Camera-type eye (tissue), 1 donor: ENCODE measurements at places on chromosomes 12 and 14. TPM values are rescaled to one million over a fixed set of nuclear protein-coding genes. Genes with fewer than 3 reads are reported as not detected.

Gene DLK1
- total RNA-seq: 112 TPM

Gene ASCL1
- total RNA-seq: 42.0 TPM

Gene HELB
- total RNA-seq: 14.5 TPM

Gene DBX2
- 0.22 TPM for total RNA-seq

Gene RIC8B
- 32.9 TPM for total RNA-seq

Gene SCARB1
- total RNA-seq: 51.9 TPM

Gene FMNL3
- total RNA-seq: 30.1 TPM

Gene GSC
- 2.0 TPM for total RNA-seq

Gene ANO2
- 94.8 TPM for total RNA-seq

Gene IRF9
- 35.1 TPM for total RNA-seq

Gene UNC79
- total RNA-seq: 13.7 TPM

Gene RD3L
- total RNA-seq: 12.0 TPM

Gene PTPN21
- 21.6 TPM for total RNA-seq

Gene KRT3
- total RNA-seq: 5.7 TPM

Gene C12orf56
- 4.0 TPM for total RNA-seq

Gene GLS2
- 4.1 TPM for total RNA-seq

Gene DPY19L2
- 58.8 TPM for total RNA-seq

Gene CELA1
- total RNA-seq: not detected

Gene SERPINA12
- 0.22 TPM for total RNA-seq

Gene TAS2R42
- not detected for total RNA-seq

Gene SPTSSA
- total RNA-seq: 28.6 TPM

Gene COQ10A
- total RNA-seq: 17.2 TPM
